ENCODE measurements at places on chromosomes 2 and 18.

- DNase-seq, result no peak
Measured at GRCh38 chr2:99279969-99280695, 20.9 kb downstream of the LYG1 start.

DNA sequence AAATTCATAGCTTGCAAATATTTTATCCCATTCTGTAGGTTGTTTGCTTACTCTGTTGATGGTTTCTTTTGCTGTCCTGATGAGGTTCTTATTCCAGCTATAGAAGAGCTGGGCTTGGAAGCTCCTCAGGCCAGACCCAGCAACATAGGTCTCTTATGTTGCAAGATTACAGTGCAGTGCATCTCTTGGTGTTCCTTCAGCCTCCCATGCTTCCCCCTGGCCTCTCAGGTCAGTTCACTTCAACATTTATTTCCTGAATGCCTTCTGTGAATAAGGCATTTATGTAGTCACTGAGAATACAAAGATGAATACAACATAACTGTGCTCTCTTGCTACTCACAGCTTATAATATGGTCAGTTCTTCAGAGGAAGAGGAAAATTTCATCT lies 179.0 kb upstream of the SLC39A10 start:
- no peak for DNase-seq

DNA sequence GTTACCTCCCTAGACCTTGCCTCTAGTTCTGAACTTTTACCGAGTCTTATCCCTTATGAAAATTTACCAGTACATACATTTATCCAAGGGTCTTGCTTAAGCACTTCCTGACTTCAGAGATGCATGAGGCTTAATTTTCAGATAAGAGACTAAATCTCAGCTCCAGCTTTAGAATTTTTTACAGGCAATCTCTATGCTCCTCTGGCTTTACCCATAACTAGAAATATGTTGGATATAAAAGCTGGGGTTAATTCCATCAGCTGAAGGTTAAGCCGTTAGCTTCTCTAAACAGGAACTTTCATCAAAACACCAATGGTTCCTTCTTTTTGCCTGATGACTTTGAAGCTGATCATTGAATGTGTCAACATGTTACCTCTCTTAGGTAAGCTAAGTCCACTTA lies 205.1 kb downstream of the GCA start:
- no peak for DNase-seq

GRCh38 chr18:76925501-76925900 lies 103.1 kb downstream of the ZNF236 start:
- no peak for DNase-seq

DNA sequence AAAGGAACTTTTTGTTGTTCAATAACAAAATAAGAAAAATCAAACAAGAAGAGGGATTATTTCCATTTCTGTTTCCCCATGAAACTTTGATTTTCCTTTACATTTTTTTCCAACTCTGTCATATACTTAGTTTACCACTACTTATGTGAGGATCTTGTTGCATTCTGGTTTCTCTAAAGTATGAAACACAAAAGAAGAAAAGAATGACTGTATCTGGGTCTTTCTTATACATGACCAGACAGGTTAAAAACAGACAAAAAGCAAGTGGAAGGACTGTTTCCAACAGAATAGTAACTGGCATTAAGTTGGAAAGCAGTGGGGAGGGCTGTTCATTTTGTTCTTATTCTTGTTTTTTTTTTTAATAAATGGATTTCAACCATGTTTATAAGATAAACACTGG lies 1207.8 kb upstream of the FAM98A start:
- DNase-seq, result no peak
